Activated CD8-positive, alpha-beta memory T cell treated with anti-CD3 and anti-CD28 coated beads for 4 hours (primary cell): ENCODE measurements at places on chromosomes 7 and 10.

DNA sequence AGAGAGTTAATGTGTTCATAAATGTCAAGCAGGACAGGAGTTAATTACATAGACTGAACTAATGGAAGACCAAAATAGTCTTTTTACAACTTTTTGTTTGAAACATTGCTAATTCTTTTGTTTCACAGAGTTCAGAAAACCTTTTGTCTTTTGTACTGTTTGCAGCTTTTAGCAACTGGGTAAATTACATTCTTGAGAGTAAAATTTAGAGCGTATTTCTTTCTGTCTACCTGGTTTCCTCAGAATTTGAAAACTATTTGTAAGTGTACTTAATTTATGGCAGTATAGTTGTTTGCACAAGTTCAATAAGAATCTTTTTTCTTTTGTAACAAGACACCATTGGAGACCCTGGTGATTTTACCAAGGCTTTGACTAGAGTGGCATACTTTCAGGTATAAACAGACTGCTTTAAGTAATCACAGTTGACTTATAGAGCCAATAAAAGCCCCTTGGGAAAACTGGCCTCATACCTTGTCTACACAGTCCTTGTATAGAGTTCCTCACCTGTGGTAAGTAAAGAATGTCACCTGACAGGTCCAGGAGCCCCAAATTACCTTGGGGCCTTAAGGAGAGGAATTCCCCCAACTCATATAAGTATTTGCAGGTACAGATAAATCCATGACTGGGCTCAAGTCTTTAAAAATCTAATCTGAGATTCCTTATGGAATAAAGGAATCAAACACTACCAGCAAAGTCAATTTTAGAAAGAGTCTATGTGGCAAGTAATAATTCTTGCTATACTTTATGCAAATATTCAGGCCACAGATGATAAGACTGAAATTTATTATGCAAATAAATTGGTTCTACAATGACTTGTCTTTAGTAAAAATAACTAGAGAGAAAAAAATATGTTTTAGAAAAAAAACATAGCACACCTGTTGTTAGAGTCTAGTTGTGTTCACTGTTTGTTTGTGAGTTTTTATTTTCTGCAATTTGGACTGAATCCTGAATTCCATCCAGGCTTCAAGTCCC lies 23.6 kb upstream of the CREB3L2 start:
- no peak for DNase-seq

GRCh38 chr10:131230641-131231322 lies 80.7 kb downstream of the TCERG1L start:
- no peak for DNase-seq

DNA sequence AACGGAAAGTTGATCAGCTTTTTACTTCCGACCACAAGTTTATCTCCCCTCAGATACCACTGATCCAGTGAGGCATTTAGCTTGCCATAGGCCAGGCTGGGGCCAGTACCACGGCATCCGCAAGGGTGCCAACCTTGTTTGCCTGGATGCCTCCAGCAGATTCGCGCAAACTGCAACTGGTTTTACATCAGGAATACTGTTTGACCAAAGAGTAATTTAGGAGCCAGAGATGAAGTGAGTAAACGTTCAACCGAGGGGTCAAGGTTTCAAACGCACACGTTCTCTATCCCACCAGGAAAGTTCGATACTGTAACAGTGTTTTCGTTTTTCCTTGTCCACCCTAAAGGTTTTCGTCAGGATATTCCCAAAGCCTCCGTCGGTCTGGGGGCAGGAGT lies 266 bp upstream of the MDFIC start:
- DNase-seq, result no peak

DNA sequence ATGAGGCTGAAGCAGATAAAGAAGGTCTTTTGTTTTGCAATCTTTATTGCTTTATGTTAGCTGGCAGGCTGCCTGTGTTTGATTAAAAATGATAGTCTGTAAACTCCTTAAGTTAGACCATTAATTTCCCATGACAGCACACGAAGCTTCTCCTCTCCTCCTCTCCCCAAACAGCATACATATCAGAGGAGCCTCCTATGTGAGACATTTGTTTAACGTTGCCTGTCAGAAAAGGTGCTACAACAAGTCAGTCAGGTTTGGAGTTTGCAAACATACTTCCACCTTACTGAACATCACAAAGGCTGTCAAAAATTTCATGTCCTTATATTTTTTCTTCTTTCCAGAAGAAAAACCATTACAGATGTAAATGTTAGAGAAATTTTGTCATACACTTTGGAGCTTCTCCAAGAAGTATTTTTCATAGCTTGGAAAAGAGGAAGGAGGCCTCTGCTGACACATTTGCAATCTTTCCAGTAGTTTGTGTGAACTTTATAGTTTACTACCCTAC lies 393.1 kb downstream of the EXOC4 start:
- DNase-seq, result no peak

DNA sequence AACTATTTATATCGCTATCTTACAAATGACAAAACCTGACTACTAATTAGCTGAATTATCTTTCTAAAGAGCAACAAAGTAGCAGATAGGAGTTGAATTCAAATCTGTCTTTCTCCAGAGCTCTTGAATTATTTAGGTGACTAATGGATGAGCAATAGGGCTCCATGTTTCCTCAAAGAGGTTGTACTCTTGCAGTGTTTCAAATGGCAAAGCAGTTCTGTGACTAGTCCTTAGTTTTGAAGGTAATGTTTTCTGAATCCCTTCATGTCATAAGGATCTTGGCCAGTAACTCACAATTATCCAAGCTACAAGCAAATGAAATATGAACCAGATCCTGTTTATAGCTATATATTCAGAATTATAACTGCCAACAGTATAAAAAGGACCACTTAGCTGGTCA lies 999.7 kb downstream of the NRG3 start:
- DNase-seq, result no peak

GRCh38 chr7:97021747-97022490 lies 2.7 kb downstream of the DLX5 start:
- DNase-seq, result no peak

- DNase-seq, result no peak
Observed at GRCh38 chr7:108813251-108814014, 243.8 kb downstream of the DNAJB9 start.

DNA sequence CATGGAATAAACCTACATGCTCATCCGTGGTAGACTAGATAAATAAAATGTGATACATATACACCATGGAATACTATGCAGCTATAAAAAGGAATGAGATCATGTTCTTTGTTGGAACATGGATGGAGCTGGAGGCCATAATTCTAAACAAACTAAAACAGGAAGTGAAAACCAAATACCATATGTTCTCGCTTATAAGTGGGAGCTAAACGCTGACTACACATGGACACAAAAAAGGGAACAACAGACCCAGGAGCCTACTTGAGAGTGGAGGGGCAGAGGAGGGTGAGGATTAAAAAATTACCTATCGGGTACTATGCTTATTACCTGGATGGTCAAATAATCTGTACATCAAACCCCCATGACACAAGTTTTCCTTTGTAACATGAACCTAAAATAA lies 68.7 kb upstream of the SEC61G start:
- no peak for DNase-seq

DNA sequence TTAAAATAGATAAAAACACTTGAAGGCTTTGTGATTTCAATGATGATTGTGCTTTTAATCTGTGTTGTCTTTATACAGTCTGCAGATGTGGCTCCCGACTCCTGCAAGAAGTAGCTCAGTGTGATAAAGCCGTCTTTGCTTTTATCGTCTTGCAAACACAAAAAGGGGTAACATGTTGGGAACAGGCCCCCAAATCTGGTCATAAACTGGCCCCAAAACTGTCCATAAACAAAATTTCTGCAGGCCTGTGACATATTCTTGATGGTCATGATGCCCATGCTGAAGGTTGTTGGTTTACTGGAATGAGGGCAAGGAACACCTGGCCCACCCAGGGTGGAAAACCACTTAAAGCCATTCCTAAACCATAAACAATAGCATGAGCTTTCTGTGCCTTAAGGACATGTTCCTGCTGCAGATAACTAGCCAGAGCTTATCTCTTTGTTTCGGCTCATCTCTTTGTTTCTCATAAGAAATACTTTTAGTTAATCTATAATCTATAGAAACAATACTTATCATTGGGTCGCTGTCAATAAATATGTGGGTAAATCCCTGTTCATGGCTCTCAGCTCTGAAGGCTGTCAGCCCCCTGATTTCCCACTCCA lies 14.8 kb upstream of the ZNF485 start:
- DNase-seq, result no peak

DNA sequence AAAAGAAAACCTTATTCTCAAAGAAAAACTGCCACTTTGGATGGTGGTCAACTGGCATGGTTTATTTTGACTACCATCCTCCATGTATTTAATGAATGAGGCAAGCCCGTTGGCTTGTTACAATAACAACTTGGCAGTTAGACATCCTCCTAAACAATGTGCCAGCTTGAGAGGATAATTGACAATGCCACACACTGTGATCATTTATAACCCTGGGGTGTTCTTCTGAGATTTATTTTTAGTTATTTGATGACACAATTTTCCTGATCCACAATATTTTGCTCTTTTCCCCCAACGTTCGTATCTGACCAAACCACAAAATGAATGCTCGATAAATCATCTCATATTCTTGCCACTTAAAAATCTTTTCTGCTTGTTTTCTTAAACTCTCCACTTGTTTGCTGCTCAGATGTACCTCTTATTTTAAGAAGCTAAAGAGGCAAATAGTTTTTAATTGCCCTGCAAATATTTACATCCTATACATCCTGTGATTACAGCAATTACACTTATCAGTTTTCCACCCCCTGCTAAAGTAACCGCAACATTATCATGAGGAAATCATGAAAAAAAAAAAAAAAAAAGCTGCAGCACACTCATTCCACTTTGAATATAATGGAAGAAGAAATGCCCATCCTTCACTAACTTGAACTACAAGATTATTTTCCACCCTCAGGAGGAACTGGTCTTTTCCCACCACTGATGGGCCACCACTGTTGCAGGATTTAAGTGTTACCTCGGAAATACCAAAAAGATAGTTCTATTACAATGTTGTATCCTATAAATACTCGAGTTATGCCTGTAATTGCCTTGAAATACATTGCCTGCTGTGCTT lies 119.9 kb downstream of the MBL2 start:
- no peak for DNase-seq

- no peak for DNase-seq
Observed at GRCh38 chr7:113878394-113878992, 40.3 kb downstream of the PPP1R3A start.

DNA sequence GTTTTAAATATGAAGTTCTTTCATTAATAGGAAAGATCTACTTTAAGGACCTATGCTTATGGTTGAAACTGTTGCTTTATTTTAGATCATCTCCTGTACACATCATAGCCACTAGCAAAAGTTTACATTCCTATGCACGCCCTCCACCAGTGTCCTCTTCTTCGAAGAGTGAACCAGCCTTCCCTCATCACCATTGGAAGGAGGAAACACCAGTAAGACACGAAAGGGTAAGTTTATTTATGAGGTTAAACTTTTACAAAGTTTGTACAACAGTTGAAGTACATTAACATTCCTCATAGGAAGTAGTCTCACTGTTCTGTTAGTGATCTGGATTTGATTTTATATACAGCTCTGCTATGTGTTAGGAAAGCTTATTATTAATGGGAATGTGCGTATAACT lies 16.9 kb downstream of the HBP1 start:
- DNase-seq, result no peak

GRCh38 chr10:120975868-120976225 lies 124.7 kb downstream of the WDR11 start:
- DNase-seq, result no peak

DNA sequence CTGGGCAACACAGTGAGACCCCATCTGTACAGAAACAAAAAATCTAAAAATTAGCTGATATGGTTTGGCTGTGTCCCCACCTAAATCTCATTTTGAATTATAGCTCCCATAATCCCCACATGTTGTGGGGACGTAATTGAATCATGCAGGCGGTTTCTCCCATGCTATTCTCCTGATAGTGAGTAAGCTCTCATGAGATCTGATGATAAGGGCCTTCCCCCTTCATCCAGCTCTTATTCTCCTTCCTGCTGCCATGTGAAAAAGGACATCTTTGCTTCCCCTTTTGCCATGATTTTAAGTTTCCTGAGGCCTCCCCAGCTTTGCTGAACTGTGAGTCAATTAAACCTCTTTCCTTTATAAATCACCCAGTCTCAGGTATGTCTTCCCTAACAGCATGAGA lies 136.5 kb downstream of the SFMBT2 start:
- no peak for DNase-seq
